ENCODE measurements at places on chromosomes 1 and 21.

DNA sequence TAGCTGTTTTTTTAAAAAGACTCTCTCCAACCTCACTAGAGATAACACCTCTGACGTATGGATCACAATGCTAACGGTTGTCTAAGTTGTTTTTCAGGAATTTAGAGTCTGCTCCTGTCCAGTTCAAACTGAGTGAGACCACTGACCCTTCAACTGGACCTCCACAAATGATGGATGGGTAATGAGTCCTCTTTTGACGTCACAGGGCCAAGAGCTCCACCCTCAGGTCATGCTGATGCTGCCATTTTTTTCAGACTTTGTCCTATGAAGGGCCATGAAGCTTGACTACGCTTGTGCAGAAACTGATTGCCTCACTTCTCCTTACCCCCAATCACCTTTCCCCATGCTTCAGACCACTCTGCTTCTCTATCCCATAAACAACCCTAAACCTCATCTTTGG is 16.6 kb downstream of the GRIK3 start:
- DNase-seq: no peak

- peak; percentile 35 for DNase-seq
Observed at GRCh38 chr1:243483071-243483771, 227.4 kb downstream of the SDCCAG8 start.

GRCh38 chr1:234707641-234708040 is 97.7 kb upstream of the IRF2BP2 start:
- DNase-seq: no peak

DNA sequence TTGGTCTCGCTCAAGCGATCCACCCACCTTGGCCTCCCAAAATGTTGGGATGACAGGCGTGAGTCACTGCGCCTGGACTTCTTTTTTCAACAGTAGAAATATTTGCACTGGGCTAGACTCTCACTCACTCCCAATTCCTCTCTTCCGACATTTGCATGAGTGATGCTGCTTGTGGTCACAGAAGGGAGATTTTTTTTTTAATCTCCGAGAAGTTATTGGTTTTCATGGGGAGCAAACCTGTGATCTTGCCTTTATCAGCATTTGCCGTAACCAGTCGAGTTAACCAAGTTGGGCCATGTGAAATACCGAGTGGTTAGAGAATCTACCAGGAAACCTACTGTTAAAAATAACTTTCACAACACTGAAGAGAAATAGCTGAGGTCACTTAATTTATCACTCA is 21.1 kb downstream of the ERG start:
- DNase-seq: no peak

DNA sequence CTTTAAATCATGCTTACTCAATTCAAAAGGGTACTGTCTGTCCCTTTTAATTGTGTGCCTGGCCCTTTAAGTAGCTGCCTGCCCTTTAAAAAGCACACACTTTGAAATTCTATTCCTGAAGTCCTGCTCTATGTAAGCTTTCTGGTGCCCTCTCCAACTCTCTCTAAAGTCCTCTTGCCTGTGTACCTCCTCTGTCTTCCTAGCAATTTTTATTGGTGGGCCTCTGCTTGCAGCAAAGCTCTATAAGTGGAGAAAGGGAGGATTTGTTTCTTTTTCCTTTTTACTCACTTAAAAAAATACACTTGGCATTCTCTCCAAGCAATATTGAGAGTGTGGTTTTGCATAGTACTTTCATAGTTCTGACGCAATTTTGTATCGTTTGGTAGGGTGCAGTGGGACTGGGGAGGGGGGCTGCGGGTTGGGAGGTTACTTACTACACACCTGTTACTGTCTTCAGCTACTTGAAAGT is 135.4 kb downstream of the LMO4 start:
- DNase-seq: no peak

DNA sequence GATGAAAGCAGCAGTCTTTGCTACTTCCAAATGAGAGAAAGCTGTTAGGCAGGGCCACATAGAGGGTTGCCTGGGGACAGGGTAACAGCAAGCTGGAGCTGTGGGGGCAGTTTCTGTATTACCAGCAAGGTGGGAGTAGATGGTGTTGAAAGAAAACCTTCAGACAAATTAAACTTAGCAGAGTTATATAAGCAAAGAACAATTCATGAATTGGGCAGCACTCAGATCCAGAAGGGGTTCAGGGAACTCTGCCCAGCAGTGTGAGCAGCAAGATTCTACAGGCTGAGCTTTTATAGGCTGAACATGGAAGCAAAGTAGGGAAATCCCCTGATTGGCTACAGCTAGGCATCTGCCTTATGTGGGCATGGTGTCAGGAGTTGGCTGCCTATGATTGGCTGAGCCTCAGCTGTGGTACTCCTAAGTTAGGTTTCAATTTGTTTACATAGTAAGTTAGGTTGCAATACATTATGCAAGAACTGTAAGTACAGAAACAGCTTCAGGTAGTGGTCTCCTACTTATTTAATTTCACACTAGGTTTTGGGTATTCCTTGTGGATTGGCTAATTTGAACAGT is 64.1 kb upstream of the TMPRSS2 start:
- DNase-seq: no peak

DNA sequence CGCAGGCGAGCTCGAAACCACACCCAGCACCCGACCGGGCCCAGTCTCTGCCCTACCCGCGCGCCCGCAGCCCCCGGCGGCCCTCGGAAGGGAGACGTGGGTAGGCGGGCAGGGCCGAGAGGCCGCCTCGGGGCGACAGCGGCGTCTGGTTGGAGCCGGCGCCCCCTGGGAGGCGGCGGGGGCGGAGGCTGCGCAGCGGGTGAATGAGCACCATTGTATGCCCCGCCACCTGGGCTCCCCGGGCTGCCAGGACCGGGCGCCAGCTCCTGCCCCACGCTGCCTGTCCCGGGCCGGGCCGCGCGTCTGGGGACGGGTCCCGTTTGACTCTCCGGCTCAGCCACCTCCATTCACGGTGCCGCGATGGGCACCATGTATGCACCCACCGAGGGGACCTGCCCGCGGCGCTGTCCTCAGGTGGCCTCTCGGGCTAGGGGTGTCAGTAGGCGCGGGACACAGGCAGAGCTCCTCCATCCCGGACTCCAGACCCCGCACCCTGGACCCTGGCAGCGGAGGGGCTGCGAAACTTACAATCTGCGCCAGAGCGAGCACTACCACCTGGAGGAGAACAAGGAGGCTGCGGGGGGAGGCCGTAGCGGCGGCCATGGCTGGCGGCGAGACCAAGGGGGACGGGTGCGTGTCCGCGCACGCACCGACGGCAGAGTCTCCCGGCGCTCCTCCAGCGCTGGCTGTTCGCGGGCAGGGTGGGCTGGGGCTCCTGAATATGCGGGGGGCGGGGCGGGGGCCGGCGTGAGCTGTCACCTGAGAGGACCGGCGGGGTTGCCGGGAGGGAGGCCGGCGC is at the start of gene COL9A2:
Gene COL9A2, minus strand, starts transcription at position 692 of the 799 bp plus-strand sequence. Its CDS starts 89 bp downstream, at position 603.
- DNase-seq: peak; percentile 70

- DNase-seq: no peak
Observed at GRCh38 chr1:40782371-40782956, 1.1 kb upstream of the KCNQ4 start.

DNA sequence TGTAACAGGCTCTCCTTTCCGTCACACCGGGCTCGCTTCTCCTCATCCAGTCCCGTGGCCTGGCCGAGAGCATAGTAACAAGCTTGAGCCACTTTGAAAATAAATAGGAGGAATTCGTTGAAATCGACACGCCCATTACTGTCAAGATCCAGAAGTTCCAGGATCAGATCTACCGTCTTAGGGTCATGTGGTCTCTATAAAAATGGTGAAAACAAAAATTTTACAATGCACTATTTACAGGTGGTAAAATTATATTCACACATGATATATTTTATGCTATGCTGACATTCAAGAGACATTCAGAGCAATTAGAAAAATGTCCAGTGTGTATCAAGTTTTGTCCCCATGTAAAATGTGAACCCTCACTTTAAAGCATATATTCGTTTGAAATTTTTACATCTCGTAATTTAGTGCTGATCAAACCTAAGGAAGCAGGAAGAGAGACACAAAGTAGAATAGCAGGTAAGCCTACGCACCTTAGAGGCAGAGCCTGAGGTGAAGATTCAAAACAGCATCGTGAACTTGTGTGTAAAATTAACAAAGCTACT is 2.3 kb downstream of the TCHH start:
- DNase-seq: no peak

DNA sequence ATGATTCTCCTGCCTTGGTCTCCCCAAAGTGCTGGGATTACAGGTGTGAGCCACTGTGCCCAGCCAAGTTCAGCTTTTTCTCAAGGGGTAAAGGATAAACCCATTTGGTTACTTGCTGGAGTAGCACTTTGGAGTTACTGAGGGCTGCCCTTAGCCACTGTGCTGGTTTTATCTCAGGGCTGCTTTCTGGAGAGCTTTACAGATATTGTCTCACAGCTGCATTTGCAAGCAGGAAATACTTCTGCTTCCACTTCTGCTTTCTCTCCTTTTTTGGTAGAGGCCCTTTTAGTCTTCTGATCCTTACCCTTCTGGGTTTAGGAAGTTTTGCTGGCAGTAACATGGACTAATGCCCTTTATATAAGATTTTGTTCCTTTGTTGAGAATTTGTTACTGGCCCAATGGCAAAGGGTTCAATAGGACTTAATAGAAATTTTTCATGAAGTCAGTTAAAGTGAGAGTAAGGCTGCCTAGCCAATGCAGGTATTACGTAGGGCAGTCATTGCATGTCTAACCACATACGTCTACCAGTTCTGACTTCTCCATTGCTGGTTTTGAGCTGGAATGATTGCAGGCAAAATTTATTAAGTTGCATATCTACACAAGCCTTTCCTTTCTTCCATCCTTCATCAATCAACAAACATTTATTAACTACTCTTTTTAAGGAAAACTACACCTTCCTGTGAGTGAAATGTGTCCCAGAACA is 24.4 kb downstream of the CAP1 start:
- no peak for DNase-seq

- no peak for DNase-seq
Observed at GRCh38 chr1:178819123-178819522, 51.8 kb downstream of the ANGPTL1 start.

GRCh38 chr1:156502391-156502893 is 1.9 kb upstream of the MEF2D start:
- DNase-seq: no peak

DNA sequence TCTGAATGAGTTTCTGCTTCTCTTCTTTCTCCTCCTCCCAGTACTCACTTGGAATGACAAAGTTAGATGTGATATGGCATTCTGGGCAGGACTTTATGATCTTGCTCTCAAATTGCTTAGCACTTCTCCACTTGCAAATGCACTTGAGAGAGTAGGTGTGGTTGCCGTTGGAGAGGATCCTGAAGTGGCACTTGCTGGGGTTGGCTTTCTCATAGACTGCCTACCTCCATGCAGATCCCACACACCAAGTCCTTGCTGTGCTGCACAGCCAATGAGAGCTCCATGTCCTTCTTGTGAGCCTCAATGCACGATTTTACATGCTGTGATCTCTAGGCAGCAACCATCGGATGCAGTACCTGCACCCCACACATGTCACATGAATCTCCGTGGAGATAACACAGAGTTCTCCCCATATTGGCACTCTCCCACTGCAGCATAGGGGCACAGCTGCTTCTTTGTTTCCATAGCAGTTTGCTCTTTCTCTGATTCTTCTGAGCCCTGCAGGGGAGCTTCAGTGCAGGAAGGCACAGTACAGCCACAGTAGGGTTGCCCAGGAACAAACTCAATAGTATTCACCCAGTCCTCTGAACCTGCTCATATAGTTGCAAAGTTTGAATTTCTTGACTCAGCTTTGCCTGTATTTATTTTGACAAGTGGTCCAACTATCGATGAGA is 45.2 kb downstream of the ZNF691 start:
- no peak for DNase-seq

- DNase-seq: no peak
Observed at GRCh38 chr21:33967086-33967571, 51.5 kb upstream of the ATP5PO start.

DNA sequence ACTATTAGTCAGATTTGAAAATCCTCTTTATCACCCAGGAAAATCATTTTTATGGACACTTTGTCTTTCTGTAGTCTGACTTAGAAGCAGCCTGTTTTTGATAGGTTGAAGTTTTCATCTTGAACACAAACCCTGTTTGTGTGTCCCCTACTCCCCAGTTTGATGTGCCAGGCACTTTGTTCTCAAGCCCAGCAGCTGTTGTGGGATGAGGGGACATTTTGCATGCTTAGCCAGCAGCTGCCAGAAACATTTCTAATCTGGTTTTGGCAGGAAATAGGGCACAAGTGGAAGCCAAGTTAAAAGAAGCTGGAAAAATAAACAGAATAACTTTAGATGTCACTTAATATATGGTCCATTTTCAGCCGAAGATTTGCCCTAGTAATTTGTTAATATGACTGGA is 29.9 kb downstream of the ACTN2 start:
- no peak for DNase-seq

- no peak for DNase-seq
Observed at GRCh38 chr1:116913941-116914340, 4.2 kb downstream of the PTGFRN start.

DNA sequence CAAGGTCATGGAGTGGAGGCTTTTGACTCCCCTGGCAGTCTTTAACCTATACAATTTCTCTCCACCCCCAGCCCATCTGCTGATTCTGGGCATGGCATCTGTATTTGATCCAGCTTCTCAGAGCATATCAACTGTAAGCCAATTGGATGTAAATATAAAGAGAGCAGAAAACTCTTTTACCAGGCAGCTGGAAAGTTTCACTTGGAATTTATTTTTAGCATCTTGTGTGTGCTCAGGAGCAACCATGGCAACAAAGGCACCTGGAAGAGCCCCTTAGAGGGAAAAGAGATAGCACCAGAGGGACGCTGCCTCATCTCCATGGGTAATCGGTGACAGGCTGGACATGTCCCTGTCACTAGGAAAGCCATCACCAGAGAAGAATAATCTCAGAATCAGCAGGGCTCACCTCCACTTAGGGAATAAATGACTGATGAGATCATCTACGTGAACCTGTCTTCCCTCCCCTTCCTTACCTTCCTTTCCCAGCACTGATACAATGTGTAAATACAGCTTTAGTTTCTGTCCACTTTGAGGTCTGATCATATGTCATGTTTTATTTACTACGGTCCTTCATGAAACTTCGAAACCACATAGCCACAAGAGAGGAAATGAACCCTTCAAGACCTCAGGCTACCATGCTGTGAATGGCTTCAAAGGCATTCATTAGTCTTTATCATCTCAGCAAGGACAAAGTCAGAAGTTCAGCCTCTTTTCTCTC is 25.3 kb upstream of the SIPA1L2 start:
- no peak for DNase-seq

DNA sequence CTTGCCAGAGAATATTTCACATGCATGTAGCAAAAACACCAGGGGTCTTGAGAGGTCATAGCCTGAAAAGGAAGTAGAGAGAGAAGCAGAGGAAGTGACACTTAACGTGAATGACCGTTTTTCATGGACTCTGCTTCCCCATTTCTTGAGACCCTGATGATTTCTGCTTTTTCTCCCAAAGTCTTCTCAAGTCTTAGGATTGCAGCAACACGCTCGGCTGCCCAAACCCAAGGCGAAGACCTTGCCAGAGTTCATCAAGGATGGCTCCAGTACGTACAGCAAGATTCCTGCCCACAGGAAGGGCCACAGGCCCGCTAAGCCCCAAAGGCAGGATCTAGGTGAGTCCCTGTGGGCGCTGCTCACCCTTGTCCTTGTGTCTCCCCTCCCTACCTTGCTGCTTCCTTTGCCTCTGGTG is 12.8 kb downstream of the THEMIS2 start:
- no peak for DNase-seq

GRCh38 chr1:3550511-3551289 is 60.6 kb downstream of the MEGF6 start:
- DNase-seq: no peak
